Astrocyte of the cerebellum (primary cell): ENCODE measurements at places on chromosomes 4 and X.
A peak's percentile ranks its signal among the peaks of the same experiment; 100 is the strongest.

GRCh38 chrX:150569155-150569477, 695 bp downstream of the MTM1 start:
- DNase-seq: no peak

GRCh38 chrX:70437011-70437410, 7.6 kb upstream of the DLG3 start:
- no peak for DNase-seq

- DNase-seq: peak; percentile 73
Measured at GRCh38 chr4:80017125-80017854, 55.7 kb downstream of the ANTXR2 start.

DNA sequence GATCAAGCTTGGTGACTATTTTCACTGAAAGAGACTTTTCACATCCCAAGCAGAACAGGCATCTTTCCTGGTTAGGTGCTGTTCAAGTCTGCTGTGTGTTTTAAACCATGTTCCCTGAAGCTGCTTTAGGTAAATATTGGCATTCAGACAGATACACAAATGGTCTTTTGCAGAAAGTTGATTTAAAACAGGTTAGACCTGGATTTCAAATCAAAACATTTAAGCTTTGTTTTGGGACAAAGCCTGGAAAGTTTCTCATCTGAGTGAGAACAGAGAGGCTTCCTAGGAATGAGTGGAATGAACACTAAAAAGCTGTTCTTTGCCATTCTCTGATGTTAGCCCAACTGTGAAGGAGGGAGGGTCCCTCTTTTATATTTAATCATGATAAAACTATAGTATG, 10.1 kb downstream of the ANXA3 start:
- DNase-seq: no peak

GRCh38 chr4:140839406-140839805, 83.2 kb upstream of the TBC1D9 start:
- no peak for DNase-seq

DNA sequence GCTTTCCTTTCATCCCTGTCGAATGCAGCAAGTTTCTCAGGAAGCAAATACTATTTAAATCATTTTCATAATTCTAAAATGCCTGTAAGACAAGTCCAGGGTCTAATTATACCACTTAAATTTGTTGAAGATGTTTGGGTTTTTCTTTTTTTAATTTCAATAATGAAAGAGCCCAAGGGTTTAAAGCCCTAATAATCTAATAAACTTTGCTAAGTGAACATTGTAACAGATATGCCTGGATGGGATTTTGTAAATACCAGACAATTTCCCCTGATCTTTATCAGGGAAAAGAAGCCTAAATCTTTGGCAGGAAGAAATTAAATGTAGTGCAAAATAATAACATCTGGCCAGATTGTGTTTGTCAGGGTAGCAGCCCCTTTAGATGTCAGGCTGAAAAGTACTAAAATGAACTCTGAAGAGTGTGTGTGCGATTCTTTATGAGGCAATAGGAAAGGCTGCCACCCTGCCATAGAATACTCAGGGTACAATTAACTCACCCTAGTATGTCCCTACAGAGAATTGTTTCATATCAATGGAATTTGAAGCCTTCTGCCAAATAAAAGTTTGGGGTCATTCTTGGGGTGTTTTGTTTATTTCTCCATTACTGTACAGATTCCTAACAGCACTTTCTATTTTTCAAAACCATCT, 45.6 kb downstream of the GPC3 start:
- DNase-seq: no peak

GRCh38 chrX:5791721-5792120, 436.9 kb downstream of the NLGN4X start:
- no peak for DNase-seq

DNA sequence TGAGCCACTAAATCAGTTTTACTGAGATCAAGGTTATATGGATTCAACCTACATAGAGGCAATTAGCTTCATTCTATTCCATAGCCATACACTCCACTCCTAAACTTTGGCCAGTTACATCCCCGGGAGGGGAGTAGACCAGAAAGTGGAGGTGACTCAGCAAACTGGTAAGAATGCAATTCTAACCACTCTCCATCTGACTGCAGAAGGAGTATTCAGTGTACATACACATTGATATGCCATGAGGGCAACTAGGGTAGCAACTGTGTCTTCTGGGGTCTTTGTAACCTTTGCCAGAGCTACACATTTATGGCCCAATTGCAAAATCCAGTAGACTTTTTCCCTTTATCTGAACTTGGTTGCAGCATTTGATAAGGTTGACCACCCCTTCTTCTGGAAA, 7.6 kb downstream of the SLC25A43 start:
- no peak for DNase-seq

- DNase-seq: no peak
Measured at GRCh38 chr4:37609626-37610025, 76.5 kb downstream of the RELL1 start.

DNA sequence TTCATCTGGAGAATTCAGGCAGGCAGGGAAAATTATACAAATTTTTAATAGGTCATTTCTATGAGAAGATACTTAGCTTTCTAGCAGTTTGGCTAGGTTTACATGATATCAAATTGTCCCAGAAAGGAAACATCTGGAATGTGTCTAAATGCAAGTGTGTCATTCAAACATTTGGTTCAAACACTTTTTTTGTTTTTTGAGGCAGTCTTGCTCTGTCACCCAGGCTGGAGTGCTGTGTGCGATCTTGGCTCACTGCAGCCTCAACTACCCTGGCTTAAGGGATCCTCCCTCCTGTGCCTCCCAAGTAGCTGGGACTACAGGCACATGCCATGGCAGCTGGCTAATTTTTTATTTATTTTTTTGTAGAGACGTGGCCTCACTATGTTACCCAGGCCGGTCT, 31.6 kb downstream of the SPARCL1 start:
- no peak for DNase-seq

GRCh38 chrX:5397409-5397808, 831.3 kb downstream of the NLGN4X start:
- DNase-seq: no peak
